ENCODE measurements at places on chromosomes 2 and 18.

GRCh38 chr2:141199711-141200110, 931.1 kb downstream of the LRP1B start:
- peak; percentile 11 for DNase-seq

- DNase-seq: peak; percentile 57
Measured at GRCh38 chr2:216606551-216607276, 26.5 kb upstream of the IGFBP2 start.

- DNase-seq: peak; percentile 44
Measured at GRCh38 chr18:63753676-63754075, 21.5 kb upstream of the SERPINB7 start.

DNA sequence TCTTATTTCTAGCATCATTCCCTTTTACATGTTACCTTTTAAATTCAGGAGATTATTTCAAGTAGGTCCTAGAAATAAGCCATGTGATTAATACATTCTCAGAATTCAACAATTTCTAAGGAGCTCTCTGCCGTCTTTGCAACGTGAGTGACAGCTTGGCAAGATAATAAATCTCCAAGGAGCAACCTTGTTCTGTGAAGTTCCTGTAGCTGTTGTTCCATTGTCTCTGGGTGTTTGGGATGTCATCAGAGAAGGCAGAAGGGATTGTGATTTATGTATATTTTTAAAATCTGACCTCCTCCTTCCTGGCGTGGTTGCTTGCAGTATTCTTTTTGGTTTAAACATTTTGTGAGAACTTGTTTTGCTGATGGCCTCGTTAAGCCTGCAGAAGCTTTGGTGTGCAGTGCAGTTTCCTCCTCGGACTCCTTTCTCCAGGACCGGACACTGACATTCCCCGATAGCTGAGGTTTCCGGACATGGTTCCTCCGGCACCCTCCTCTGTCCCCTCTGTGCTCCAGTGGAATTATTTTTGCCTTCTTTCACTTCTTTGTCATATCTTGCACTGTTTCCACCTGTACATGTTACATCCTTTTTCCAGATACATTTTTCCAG, 33.7 kb downstream of the RAMP1 start:
- no peak for DNase-seq

DNA sequence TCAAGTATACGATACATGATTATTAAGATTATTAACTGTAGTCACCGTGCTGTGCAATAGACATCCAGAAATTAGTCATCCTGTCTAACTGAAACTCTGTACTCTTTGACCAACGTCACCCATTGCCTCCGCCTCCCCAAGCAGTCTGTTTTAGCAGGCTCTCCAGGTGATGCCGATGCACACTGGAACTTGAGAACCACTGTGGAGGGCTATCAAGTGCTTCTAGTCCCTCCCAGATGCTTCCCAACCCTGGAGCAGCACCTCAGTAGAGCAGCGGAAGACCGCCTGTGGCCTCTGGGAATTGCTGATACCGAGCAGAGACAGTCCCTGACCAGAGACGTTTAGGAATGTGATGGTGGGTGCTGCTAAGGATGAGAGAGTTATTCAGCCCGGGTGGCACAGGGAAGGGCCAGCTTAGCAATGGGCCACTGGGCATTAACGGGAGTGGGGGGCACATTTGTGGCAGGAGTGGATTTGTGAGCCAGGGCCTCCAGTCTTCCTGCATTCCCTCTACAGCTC, 50.7 kb downstream of the LIPG start:
- no peak for DNase-seq
